ENCODE measurements at places on chromosomes 12 and 14.

DNA sequence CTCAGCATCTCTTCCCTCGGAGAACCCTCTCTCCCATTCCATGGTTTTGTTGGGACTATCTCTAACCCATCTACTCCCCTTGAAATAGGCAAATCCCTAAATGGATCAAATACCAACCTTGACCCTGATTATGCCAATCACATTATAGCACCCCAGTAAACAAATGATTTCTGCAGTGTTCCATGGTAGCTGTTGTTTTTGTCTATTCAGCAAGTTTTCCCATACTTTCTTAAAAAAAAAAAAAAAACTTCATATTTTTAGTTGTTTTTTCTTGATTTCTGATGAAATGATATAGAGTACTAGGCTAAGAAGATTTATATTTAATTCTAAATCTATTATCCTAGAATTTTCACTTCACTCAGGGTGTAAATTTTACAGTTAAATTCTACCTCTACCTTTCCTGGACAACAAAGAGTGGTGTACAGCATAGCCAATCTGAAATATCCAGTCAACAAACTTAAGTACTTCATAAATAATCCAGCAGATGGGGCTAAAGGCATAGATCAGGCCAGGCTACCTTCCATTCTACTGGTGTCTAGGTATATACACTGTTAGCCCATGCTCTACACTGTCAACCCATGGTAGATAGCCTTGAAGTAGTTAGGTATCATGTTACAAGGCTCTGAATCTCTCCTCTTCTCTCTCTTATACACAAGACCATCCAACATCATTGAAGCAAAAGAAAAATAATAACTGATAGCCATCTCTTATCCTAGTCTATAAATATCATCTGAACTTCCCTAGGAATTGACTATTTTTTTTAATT is 82.2 kb downstream of the PLEKHG7 start:
- H3K27me3 ChIP-seq: no peaks in the 10 kb centered on the region
- H3K36me3 ChIP-seq: peaks cover 7% of the 10 kb centered on the region
- H3K4me1 ChIP-seq: peaks cover 7% of the 10 kb centered on the region
- no peak overlapping the region for H3K27ac ChIP-seq

DNA sequence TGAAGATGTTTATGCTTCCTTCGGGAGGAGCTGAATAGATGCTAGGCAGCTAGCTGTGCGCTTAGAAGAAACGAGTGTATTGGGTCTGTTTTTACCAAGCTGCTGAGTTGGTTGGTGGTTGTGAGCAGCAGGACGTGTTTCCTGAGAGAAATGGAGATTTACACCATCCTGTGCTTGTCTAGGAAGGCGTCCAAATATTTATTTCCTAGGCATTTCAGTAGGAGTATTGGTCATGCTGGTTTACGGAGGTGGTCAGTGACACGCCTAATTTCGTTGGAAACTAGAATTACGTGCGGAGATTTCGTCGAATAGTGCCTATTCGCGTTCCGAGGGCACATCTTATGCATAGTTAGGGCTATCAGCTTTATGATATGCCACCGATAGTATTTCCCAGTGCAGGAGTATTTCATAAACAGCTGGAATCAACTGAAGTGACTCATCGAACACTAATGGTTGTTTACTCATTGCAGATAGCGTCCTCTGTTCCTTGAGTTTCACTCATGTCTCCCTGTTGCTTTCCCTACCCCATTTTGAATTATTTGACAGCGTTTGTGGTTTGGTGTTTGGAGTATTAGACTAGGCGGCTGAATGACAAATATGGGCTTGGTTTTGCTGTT is 780 bp downstream of the TBC1D15 start:
- H3K4me1 ChIP-seq: peaks cover 46% of the 10 kb centered on the region
- no peak for DNase-seq
- peak overlapping the region; percentile 94 for H3K27ac ChIP-seq
- no peaks in the 10 kb centered on the region for H3K36me3 ChIP-seq
- peak overlapping the region; percentile 66 for H3K4me3 ChIP-seq

DNA sequence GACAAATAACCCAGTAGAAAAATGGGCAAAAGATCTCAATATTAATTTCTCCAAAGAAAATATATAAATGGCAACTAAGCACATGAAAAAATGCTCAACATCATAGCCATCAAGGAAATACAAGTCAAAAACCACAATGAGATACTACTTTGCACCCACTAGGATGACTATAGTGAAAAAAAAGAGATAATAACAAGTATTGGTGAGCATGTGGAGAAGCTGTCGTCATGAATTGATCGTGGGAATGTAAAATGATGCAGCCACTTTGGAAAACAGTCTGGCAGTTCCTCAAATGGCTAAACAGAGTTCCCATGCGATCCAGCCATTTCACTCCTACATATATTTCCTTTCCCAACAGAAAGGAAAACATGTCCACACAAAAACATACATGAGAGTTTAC is 18.1 kb downstream of the JDP2 start:
- peaks cover 23% of the 10 kb centered on the region for H3K4me1 ChIP-seq
- H3K4me3 ChIP-seq: no peak overlapping the region
- no peaks in the 10 kb centered on the region for H3K27me3 ChIP-seq
- H3K36me3 ChIP-seq: no peaks in the 10 kb centered on the region
- H3K27ac ChIP-seq: no peak overlapping the region
- DNase-seq: no peak

- H3K27me3 ChIP-seq: no peaks in the 10 kb centered on the region
- DNase-seq: no peak
- H3K4me1 ChIP-seq: peaks cover 12% of the 10 kb centered on the region
- no peaks in the 10 kb centered on the region for H3K36me3 ChIP-seq
- H3K27ac ChIP-seq: no peak overlapping the region
These were observed 24.9 kb downstream of the SLC6A12 start for GRCh38 chr12:188910-189621.

GRCh38 chr14:89067293-89067972 is 243.0 kb downstream of the TTC8 start:
- no peak overlapping the region for H3K4me3 ChIP-seq
- no peaks in the 10 kb centered on the region for H3K4me1 ChIP-seq
- H3K27ac ChIP-seq: no peak overlapping the region

GRCh38 chr12:55940065-55940732 is 9.2 kb downstream of the DGKA start:
- peaks cover 7% of the 10 kb centered on the region for H3K4me1 ChIP-seq
- DNase-seq: peak; percentile 90
- no peaks in the 10 kb centered on the region for H3K27me3 ChIP-seq
- peak overlapping the region; percentile 36 for H3K4me3 ChIP-seq
- H3K36me3 ChIP-seq: peaks cover 3% of the 10 kb centered on the region
- peak overlapping the region; percentile 37 for H3K27ac ChIP-seq

Data from tibial artery (tissue), 4 donors.